Stimulated activated effector memory CD8-positive, alpha-beta T cell treated with anti-CD3 and anti-CD28 coated beads, Interleukin-12 subunit alpha, Interleukin-12 subunit beta, amount 100 ng/mL, for 72 hours (primary cell): ENCODE measurements at places on chromosomes 6 and 20.

GRCh38 chr6:25369036-25369432 lies 89.9 kb downstream of the CARMIL1 start:
- no peak for DNase-seq

DNA sequence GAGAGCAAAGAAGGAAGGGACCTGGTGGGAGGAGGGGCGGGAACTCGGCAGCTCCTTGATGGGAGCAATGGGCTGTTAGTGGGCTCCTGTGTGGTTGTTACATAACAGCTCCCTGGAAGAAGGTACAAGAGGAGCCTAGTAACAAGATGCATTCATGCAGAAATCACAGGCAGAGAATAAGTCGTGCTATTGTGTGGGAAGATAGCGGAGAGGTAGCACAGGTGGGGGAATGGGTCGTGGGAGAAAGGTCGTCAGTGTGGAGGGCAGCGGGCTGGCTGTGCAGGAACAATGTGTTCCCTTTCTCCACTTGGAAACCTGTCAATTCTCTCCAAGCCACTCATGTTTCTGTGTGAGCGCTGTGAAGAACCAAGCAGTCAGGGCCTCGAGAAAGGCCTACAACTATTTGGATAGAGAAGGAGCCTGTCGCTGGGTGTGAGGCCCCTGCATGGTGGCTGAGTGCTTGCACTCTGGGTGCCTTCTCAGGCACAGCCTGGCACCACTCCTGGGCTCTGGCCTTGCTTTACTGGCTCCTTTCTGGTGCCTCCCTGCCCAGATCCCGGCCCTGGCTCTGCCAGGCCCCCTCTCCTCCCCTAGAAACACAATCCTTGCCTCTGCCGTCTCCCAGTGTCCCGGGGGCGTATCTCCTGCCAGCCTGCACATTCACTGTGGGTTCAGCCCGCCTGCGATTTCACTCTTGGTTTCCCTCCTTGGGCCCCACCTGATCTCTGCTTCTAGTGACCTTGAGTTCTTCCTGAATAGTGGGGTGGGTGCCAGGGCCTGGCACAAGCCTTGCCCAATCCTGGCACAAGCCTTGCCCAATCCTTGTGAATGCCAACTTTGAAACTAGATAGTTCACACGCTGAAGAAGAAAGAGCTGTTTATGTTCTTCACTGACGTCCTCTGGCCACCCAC lies 7.4 kb upstream of the FGD2 start:
- DNase-seq: no peak

- no peak for DNase-seq
These were observed 13.1 kb downstream of the NTSR1 start for GRCh38 chr20:62721511-62722370.

DNA sequence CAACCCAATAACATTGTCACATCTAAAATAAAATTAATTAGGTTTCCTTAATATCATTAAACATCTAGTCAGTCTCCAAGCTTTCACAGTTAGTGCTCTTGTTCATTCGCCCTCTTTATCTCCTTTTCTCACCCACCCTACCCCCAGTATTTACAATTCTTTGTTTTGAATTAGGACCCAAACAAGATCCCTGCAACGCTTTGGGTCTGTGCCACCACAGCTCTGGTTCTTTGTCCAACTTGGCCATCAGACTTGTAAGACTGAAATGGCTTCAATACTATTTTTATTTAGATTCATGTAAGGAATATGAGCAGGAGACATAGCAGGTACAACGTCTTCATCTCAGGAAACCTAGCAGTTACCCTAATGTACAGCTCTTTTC lies 276.5 kb downstream of the CDKAL1 start:
- no peak for DNase-seq
